Gastroesophageal sphincter (tissue), 4 donors: ENCODE measurements at places on chromosomes 3 and 15.

GRCh38 chr3:190097025-190097424 lies 23.7 kb downstream of the P3H2 start:
- no peak for ATAC-seq

DNA sequence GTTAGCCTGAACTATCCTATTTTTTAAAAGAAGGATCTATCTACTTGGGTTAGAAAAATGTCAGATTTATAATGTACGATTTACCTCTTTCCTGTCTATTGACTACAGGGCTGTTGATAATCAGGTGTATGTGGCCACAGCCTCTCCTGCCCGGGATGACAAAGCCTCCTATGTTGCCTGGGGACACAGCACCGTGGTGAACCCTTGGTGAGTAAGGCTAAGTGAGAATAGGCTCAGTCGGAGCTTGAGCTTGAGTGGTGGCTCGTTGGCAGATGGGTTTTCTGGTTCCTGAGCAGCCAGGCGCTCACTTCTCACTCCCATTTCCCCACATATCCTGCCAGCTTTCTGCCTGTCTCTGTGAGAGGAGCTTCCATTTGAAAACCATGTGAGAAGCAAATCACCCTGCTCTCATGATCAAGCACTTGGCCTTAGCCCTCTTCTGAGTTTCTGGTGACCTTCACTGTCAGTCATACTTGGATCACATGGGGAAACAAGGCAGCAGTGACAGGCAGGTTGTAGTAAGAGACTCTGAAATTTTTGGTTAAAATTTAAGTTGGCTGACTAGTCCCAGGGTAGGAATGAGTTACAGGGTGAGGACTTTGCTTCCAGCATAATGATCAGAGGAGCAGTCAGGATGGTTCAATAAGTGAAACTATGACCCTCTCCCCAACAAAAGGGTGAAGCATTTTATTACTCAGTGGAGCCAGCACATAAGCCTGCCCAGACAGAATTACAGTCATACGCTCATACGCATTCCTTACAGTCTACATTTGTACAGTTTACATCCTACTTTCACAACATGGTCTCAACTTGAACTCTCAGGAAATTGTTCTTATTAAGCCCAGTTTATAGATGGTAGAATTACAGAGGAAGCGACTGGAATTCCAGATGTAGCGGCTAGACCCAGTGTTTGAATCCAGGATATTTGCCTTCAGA lies 18.0 kb downstream of the NIT2 start:
- no peak for ATAC-seq

DNA sequence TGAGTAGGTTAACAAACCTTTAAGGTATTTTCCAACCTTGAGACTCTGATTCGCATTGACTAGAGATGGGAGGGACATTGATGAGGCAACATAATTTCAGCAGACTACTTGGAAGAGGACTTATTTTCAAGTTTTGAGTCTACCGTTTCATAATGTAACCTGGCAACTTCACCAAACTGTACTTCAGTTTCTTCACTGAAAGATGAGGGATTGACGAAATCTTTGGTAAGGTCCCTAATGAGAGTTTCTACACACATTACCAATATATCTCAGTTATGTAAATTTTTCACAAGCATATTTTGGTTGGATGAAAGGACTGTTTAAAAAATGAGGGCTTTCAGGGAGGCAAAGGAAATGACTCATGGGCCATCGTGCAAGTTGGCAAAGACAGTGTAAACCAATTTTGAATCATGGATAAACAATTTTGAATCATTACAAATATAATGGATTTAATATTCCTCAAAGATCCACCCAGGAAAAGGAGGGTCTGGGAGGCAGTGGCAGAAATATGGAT lies 28.7 kb upstream of the SEMA6D start:
- ATAC-seq, result peak; percentile 31

GRCh38 chr15:71715914-71716313 lies 94.4 kb upstream of the NR2E3 start:
- ATAC-seq, result no peak

DNA sequence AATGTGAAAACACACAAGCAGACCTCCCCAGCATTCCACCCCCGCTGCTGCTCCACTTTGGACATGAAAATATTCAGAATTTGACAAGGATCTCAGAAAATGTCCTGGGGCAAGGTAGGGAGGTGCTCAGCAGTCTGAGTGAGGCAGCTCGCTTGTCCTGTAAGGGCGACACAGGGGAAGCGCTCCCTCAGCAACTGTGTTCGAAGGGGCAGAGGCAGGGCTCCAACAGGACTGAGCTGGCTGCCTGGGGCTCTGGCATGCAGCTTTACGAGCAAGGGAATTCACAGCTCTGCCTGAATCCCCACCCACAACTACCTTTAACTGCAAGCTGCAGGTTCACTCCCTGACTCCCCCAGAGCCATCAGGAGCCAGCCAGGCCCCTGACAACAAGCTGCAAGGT lies 287.0 kb upstream of the LYSMD4 start:
- ATAC-seq, result no peak

GRCh38 chr3:194489736-194490612 lies 3.2 kb upstream of the ATP13A3 start:
- ATAC-seq, result no peak

GRCh38 chr3:131075632-131076328 lies 49.1 kb downstream of the NEK11 start:
- ATAC-seq, result no peak
